ENCODE measurements at places on chromosomes 7 and 10.

DNA sequence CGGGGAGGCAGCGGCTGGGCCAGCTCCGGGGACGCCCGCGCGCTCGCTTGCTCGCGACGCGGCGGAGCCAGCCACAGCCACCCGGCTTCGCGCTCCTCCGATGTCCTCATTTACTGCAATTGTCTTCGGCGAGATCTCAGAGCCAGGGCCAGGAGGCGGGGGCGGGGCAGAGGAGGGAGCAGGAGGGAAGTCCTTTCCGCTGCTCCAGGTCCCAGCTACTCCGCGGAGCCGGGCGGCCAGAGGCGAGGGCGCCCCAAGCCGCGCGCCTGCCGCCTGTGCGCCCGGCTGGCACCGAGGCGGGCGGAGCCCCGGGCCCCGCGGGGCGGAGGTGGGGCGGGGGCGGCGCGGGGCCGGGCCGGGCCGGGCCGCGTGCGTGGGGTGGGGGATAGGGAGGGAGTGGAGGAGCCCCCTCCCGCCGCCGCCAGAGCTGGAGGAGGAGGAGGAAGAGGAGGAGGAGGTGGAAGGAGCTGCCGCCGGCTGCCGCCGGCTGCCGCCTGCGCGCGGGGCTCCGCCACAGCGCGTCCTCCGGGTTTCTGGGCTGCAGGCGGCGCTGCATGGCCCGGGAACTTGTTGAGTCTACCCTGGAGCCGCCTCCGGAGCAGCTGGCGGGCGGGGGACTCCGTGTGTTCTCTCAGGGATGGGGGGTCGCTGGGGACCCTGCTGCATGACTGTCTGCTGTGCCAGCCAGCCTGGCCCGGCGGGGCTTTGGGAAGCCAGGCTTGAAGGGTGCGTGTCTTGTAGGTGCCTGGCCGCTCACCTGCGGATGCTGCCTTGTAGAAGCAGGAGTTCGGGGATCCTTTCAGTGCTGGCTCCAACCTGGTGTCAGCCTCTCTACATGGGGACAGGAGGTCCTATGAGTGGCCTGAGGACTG, at the start of gene INSYN2A:
INSYN2A (minus strand) TSS at position 310 of the 872 bp plus-strand sequence. CDS start 20,196 bp downstream, outside the sequence.
- peak; percentile 73 for DNase-seq

- no peak for DNase-seq
These were observed 83.9 kb upstream of the SDK1 start for GRCh38 chr7:3217166-3217565.

DNA sequence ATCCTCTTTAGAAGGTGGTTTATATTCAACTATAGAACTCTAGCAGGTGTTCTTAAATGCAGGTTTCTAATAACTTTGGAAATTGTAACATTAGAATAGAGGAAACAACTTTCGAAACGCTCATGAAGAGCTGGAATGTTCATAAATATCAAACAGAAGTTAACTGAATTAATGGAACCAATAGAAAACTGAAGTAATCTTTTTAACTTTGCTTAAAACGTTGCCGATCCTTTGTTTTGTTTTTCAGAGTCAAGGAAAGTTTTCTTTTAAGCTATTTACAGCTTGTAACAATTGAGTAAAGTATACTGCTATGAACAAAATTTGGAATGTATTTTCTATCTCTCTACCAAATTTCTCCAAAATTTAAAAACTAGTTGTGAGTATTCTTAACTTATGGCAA, 19.0 kb upstream of the CLDN3 start:
- DNase-seq = no peak

DNA sequence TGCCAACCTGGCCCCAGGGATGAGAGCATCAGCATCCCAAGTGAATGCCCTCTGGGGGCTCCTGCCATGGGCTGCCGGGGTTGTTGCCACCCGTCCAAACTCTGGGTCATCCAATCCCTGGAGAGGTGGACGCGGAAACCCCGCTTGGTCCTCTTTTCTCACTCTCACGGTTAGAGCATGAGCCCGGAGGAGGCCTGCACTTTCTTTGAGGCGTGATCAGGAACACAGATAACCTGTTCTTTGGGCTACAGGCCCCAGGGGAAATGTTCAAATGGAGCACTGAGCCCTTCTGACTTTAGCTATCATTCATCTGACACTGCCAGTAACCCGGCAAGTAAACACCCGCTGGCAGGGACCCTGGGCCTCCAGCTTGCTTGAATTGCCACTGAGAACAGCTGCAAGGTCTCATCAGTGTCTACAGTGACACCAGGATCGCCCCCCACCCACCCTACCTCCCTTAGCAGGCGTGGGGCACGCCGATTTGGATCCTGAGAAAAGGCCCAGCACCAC, 29.4 kb upstream of the SLF2 start:
- DNase-seq = peak; percentile 54

DNA sequence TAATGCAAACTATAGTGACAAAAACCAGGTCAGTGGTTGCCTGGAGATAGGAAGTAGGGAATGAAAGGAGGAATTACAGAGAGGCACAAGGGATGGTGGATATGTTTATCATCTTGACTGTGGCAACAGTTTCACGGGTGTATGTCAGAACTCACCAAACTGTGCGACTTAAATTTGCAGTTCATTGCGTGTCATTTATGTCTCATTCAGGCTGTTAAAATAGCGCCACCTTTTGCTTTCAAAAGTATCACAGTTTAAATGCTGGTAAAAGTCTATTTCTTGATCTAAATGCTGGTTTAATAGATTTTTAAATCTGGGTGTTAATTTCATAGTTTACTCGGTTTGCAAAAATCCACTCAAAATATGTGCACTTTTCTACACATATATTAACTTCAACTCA, 51.0 kb downstream of the PTTG1IP2 start:
- no peak for DNase-seq

DNA sequence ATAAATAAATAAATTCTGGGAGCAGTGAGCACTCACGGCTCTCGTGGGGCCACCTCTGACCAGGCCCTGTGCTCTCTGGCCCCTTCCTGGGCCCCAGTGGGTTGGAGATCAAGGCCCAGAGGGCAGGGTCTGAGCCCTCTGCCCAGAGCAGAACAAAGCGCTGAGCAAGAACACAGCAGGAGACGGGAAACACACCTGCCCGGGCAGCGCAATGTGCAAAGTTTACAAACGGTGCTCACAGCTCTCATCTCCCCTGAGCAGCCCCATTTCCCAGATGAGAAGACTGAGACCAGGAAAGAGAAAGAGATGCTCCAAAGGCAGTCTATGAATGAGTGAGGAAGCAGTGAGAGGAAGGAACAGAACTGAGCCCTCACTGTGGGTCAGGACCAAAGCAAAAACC, 3.0 kb downstream of the METTL27 start:
- no peak for DNase-seq

GRCh38 chr7:5631152-5631551, 150.3 kb downstream of the RNF216 start:
- no peak for DNase-seq

DNA sequence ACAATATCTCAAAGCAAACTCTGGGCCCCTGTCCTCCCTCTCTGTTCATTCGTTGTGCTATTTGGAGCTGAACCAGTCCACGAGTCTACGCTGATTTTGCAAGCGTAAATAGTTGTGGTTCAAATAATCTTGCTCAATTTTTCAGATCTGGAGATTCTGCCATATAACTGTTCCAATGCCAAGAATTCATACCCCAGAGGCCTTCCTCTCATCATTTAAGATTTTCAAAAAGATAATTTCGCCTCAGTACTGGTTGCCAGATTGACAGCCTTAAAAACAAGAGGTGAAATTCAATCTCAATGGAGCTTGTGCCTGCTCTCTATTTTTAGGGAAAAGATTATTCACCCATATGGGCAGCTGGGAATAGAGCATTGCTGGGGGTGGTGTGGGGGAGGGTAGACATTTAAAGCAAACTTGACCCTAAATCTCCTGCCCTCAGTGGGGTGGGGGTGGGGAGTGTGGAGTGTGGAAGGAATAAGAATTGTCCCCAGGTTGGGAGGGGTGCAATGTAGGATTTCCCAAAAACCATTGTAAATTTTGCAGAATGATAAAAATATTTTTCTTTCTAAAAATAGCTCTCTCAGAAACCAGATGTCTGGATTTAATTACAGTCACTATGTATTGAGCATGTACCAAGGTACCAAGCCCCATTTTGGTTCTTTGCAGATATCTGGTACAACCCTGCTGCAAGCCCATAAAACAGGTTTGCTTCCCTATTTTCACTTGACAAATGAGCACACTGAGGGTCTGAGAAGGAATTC, 104.7 kb upstream of the EEPD1 start:
- no peak for DNase-seq

DNA sequence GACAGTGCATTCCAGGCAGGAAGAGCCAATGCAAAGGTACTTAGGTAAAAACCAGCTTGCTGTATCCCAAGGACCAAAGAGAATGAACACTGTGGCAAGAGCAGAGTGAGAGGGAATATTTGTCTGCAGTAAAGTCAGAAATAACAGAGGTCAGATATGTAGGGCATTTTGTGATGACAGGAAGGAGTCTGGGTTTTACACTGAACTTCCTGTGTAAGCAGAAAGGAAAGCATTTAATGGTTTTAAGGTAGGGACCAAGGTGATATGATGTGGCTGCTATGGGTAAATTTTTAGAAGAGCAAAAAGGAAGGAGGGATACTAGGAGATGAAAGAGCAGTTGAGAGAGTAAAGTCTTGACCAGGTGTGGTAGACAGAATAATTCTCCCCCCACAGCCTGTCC, 10.1 kb downstream of the ABCB1 start:
- no peak for DNase-seq

DNA sequence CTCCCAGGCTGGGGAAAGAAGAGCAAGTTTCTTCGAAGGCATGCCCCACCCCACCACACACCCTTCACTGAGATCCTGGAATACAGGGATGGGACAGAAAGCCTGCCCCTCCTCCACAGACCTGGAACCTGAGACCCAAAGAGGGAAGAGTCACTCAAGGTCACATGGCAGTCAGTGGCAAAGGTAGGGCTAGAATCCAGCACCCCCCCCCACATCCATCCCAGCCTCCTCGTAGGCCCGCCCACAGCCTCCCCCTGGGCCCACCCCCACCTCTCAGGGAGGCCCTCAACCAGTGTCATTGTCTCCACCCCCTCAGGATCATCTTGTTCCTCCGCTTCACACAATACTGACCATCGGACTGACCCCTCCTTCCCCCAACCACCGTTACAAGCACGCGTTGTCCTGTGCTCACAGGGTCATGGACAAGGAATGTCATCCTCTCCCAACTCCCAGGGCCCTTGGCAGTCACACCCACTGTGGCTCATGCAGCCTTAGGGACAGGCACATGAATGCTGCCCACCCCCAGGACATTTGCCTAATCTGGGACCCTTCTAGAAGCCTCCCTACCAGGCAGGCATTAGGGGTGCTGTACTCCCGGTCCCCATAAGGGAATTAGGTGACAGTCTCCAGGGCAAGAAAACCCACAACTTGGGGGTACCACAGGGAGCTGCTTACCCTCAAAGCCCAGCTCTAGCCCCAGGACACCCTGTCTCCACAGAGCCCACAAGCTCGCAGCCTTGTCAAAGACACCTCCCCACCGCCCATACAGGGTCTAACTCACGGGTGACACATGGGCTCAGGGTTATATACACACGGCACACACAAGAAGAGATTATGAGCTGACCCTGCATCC, 1.4 kb downstream of the KCNH2 start:
- peak; percentile 63 for DNase-seq

- no peak for DNase-seq
These were observed 59.3 kb upstream of the SH2B2 start for GRCh38 chr7:102227371-102227770.

- DNase-seq = no peak
These were observed 21.6 kb upstream of the DRGX start for GRCh38 chr10:49417311-49418052.

- DNase-seq = peak; percentile 70
These were observed 25.4 kb downstream of the CYP2C9 start for GRCh38 chr10:94963901-94964300.

GRCh38 chr10:5891009-5891408, 966 bp downstream of the FBH1 start:
- no peak for DNase-seq

DNA sequence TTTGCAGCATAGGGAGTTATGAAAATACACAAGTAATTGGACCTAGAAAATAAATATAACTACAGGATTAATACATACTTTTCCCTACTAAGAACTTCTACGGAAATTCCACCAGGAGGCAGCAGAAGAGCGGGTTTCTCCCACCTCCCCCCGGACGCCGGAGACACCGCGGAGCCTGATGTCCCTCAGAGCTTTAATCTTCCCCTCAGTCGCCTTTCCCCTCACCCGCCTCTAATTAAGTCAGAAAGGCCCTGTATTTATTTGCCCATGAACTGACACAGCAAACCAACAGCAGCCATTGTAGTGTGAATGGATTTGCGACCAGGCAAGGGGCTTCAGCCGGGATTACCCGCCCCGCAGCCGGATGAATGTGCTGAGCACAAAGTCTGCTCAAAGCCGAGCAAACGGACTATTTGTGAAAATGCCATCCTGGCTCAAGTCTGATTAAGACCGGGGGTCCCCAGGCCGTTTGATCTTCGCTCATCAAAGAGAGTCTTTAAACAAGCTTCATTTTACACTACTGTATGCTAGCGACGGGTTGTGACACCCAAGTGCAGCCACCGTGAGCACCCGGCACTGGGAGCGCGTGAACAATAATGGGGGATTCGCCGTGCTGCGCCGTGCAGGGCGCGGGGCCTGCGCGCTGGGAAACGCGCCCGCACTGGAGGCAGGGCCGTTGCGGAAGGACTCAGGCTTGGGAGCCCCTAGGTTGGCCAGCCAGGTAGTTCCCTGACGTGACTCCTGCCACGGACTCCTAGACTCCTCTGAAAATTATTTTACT, 5.6 kb upstream of the DKK1 start:
- peak; percentile 78 for DNase-seq

- DNase-seq = no peak
These were observed 43.5 kb downstream of the VTI1A start for GRCh38 chr10:112490545-112490944.

DNA sequence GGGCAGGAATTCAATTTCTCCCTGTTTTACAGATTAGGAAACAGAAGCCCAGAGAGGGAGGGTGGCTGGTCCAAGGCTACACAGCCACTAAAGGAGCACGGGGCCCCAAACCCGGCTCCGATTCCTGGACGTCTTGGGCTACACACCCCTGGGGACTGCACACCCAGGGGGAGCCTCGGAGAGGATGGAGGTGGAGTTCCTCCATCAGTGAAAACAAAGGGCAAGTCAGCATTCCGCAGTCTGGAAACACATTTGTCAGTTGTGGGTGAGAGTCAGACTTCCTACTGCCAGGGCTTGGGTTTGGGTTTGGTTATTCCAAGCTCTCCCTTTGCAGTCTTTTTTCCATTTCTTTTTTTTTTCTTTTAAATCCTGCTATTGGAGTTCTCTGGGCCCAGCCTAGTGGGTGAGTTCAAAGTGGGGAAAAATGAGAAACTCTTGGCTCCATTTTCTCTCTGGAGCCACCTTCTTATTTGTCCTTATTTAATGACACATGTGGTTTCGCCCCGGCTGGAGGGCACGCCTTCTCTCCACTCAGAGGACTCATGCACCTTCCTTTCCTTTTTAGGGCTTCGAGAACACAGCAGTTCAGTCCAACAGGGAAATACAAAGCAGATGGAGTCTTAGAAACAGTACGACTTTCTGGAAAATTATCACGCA, 59.9 kb upstream of the AQP1 start:
- peak; percentile 23 for DNase-seq

- no peak for DNase-seq
These were observed 1068.9 kb downstream of the TYW1 start for GRCh38 chr7:68065581-68065980.

- peak; percentile 85 for DNase-seq
These were observed 648 bp upstream of the TMEM243 start for GRCh38 chr7:87220026-87220733.

- DNase-seq = no peak
These were observed 125.1 kb downstream of the CDK14 start for GRCh38 chr7:90720984-90721760.

Measured in ELF-1 (cell line).